Urinary bladder (tissue), 4 donors: ENCODE measurements at places on chromosomes 3 and 15. TPM values are rescaled to one million over a fixed set of nuclear protein-coding genes. Genes with fewer than 3 reads are reported as not detected.

Gene INSYN1
- 7.3 TPM for total RNA-seq

Gene TRIM42
- total RNA-seq: not detected

DNA sequence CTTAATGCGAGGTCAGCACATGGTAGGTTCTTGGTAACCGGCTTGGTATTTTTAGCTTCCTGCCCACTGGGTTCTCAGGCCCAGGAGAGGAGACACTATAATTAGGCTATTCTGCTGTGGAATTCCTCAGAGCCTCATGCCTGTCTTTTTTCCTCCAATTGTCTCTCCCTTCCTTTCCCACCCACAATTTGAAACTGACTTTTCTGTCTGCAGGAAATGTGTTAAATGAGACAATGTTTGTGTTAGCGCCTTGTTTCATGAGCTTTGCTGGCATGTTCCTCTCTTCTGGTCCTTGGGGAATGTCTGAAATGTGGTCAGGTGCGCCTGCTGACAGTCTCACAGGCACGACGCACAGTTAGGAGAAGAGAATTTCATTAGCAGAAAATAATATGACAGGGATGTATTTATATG lies 223.6 kb upstream of the CTNNB1 start:
- DNase-seq: no peak

DNA sequence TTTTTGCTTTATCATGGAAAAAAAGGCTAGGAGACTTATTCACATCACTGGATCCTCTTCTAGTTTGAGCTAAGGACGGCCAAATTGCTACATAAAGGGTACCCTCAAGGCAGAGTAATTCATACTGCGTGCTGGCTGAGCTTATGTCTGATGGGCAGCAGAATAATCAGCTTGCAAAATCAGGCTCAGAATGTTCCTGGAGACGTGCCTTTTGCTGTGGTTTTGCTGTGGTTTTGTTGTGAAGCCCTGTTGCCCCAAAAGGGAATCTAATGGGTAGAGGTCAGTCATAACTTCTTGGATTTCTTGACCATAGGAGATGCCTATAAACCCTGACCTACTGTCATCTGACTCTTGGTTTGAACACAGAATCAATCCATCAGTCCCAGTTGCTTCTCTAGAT lies 189.9 kb downstream of the SOX2 start:
- no peak for DNase-seq

GRCh38 chr3:6242104-6242503 lies 618.8 kb upstream of the GRM7 start:
- DNase-seq: no peak

DNA sequence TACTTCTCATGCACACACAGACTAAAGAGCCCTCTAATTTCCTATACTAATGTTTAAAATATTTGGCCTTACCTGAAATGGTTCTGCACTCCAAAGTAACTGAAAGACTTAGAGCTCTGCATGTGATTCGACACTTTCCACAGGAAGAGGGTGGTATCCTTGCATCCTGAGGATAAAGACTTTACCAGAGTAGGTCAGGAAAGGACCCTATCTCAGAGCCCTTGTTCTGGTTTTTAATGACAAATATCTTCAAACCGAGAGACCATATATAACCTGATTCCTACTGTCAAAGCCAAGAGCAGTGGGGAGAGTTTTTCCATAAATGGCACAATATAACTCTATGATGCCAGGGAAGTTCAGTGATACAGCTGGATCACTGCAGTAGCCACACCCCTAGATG lies at the start of gene GP5:
Gene GP5 (minus strand): TSS at position 101 of the 400 bp plus-strand sequence. CDS start 984 bp downstream, outside the sequence.
- no peak for DNase-seq

DNA sequence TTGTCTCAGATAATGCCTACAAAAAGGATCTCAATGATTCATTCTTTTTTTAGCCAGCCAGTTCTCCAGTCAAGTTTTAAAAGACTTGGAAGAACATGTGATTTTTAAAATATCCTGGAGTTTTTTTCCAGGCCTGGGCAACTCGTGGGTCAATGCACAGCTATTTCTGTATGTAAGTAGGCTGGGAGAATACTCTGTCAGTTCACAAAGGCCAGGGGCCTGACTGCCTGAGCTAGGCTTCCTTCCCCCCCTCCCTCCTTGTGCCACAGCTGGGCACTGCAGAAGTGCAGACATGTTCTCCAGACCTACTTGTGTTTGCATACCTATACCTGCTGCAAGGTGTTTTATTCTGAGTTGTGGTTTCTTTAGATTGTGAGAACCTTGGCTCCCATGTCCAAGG lies 43.7 kb downstream of the CTDSPL start:
- no peak for DNase-seq
